ENCODE measurements at places on chromosomes 2 and 18.

GRCh38 chr2:127193967-127194280 is 26.2 kb downstream of the CYP27C1 start:
- no peak for DNase-seq

GRCh38 chr18:24536326-24536725 is 75.9 kb downstream of the HRH4 start:
- DNase-seq: no peak

- DNase-seq: no peak
Observed at GRCh38 chr2:67773851-67774250, 289.0 kb downstream of the C1D start.

- DNase-seq: no peak
Observed at GRCh38 chr2:20317197-20317596, 33.4 kb downstream of the PUM2 start.

- DNase-seq: peak; percentile 50
Observed at GRCh38 chr2:207046724-207047123, 107.4 kb downstream of the CPO start.

DNA sequence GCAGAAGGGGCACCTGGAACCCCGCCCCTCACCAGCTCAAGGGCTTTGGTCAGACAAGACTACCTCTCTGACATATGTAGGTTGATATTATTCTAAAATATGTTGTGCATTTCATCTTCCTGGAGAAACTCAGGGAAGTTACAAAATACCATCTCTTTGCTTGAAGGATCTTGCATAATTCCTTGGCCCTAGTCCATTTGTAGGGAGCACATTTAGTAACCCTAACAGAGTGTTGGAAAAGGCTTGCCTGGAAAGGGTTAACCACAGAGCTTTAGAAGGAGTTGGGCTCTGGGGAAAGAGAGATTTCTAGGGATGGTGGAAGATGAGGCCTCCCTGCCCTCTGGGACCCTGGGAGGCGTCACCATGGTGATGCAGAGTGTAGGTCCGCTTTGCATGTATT is 143.0 kb upstream of the SLC1A4 start:
- DNase-seq: peak; percentile 57

DNA sequence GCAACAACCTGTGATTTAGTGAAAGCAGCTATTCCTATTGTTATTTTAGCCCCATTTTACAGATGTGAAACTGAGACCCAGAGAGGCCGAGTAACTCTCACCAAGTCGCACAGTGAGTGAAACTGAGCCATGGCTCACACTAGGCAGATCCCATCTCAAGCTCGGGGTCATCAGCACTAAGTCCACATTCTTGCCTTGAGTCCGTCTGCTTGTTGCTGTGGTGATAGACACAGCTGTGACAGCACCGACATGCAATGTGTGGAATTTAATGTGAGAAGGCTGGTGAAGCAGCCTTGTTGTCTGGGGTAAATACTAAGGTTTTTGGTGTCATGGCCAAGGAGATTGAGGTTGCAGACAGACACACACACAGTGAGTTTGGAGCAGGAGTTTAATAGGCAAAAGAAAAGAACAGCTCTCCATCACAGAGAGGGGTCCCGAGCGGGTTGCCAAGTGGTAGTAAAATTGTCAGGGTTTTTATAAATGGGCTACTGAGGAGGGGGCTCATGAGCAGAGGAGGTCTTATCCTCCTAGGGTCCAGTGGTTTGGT is 40.2 kb upstream of the GMCL1 start:
- DNase-seq: no peak

GRCh38 chr2:157447741-157448140 is 3.9 kb upstream of the CYTIP start:
- no peak for DNase-seq

DNA sequence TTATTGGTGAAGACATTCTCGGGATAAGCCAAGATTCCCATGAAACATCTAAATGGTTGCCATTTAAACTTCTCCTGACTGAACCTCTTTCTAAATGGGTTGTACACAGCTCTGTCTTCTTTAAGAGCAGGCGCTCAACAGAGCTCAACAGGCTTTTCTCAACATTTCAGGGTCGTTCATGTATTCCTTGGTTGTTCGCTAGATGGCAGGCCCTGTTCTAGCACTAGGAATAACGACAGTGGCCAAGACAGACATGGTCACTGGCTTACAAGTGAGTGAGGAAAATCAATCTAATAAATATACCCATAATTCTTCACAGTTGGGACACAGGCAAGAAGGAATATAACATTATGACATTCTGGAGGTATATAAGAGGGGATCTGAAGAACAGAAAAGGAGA is 154.5 kb downstream of the SMAD2 start:
- no peak for DNase-seq

- DNase-seq: no peak
Observed at GRCh38 chr2:70330476-70330875, 28.6 kb upstream of the FAM136A start.

DNA sequence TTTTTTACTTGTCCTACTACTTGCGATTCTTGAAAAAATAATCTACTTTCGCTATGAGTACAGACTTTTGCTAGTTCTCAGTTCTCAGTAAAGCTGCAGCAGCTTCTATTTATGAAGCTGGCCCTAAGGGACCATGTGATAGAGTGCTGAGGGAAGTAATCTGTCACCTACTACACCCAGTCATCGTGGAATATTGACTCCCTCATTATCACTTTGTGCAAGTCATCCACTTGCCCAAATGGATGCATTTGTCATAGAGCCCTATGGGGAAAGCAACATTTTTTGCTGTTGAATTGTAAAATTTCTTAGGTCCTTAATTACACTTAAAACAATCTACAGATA is 1919.8 kb downstream of the SUCLG1 start:
- no peak for DNase-seq

GRCh38 chr18:289026-289425 is 21.2 kb upstream of the THOC1 start:
- DNase-seq: peak; percentile 61

GRCh38 chr2:212712991-212713390 is 174.4 kb upstream of the ERBB4 start:
- DNase-seq: no peak

DNA sequence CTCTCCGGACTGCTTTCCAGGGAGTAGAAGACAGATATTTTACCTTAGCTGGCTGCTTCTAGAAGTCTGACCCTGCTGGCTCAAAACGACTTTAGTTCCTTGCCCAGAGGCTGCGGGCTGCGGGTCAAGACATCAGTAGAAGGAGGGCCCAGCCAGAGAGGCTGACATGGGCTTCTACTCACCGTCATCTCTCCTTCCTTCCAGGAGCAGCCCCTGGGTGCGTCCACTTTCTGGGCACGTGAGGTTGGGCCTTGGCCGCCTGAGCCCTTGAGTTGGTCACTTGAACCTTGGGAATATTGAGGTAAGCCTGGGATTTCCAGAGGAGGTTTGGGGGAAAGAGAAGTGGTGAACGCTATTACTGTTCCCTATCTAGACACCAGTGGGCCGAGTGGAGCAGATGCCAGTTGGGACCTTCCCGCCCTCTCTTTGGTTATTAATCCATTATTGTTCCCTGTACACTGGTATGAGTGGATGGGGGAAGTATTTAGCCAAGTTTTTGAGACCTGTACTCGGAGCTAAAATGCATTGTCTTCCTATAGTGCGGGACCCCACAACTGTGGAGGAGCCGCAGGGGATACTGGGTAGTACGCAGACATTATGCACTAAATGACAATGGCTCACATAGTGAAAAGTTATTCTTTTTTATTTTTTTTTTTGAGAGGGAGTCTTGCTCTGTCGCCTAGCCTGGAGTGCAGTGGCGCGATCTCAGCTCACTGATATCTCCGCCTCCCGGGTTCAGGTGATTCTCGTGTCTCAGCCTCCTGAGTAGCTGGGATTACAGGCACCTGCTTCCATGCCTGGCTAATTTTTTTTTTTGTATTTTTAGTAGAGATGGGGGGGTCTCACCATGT is 26.3 kb upstream of the CASP8 start:
- peak; percentile 63 for DNase-seq

- DNase-seq: peak; percentile 77
Observed at GRCh38 chr18:22930089-22930713, 2.9 kb upstream of the RBBP8 start.

- DNase-seq: no peak
Observed at GRCh38 chr2:33136056-33136455, 189.3 kb downstream of the LTBP1 start.

DNA sequence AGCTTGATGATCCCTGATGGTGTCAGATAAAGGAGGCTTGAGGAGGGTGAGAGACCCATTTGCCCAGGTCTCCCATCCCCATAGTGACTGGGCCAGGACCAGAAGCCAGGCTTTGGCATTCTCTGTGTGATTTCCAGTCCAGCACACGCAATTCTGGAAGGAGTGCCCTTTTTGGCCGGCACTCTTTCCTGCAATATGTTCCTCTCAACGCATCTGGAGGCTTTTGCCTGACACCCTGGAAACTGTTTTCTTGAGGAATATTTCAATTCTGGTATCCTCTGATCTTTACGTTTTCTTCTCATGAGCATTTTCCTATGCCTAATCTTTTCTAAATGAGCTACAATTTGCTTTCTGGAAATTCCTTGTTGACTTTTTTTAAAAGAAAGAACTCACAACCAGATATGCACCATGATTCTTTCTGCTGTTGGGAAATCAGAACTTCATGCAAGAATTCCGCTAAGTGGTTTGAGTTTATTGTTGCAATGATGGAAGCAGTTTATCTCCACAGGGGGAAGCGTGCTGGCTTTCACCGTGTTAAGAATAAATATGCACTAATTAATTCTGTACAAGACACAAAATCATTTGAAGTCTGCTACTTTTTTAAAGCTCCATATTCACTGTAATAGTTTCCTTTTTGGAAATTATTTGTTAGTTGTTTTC is 143.7 kb downstream of the NAPG start:
- DNase-seq: no peak

DNA sequence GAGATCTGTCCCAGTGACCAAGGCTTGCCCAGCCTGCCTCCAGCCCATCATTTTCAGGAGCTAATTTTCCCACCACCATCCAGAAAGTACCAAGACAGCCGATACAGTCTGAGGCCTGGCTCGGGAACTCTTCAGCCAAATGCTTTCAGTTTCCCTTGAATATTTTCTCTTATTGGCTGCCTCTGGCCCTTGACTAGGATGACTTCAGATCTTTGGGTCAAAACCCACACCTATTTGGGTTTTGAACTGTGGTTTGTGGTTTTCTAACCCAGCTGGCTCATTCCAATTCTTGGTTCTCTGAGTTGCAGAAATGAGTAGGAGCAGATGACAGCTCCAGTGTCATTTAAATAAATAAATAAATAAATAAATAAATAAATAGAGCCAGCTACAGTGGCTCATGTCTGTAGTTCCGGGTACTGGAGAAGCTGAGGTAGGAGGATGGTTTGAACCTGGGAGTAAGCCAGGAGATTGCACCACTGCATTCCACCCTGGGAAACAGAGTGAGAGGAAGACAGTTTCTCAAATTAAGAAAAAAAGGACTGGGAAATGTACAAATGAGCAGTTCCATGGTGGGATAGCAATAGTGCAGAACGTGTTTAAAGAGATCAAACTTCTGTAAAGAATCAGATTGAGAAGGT is 465.0 kb upstream of the SOX11 start:
- no peak for DNase-seq

- no peak for DNase-seq
Observed at GRCh38 chr18:74451148-74451547, 6.0 kb downstream of the DIPK1C start.

DNA sequence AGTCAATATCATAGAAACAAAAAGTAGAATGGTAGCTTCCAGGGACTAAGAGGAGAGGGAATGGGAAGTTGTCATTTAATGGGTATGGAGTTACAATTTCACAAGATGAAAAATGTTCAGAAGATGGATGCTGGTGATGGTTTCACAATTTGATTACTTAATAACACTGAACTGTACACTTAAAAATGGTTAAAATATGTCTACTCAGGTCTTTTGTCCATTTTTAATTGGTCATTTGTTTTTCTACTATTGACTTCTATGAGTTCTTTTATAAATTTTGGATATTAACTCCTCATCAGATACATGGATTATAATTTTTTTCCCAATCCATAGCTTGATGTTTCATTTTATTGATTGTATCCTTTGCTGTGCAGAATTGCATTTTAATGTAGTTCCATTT is 275.5 kb downstream of the AKAIN1 start:
- no peak for DNase-seq

- DNase-seq: no peak
Observed at GRCh38 chr2:169189132-169189531, 119.8 kb downstream of the DHRS9 start.

- DNase-seq: no peak
Observed at GRCh38 chr2:60070736-60071489, 482.5 kb downstream of the BCL11A start.

GRCh38 chr18:57906852-57907251 is 103.7 kb upstream of the ATP8B1 start:
- no peak for DNase-seq

GRCh38 chr2:204108330-204108751 is 171.8 kb downstream of the ICOS start:
- peak; percentile 14 for DNase-seq

DNA sequence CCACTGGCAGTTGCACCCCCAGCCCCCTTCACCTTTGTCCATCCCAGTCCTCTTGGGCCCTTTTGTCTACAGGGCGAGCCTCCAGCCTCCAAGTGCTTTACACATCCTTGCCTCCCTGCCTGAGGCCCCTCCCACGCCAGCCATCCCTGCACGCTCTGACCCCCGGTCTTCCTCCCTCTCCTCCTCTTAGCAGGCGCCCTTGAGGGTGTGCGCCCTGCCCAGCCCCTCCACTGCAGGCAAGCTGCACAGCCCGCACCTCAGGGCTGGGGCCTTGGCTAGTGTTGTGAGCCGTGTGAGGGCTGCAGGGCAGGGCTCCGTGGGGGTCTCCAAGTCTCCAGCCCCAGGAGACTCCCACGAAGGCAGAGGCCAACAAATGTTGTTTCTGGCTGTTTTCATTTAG is 6.9 kb downstream of the BOK start:
- DNase-seq: no peak

All from suppressor macrophage treated with lipopolysaccharide for 4 hours (primary cell).